ENCODE measurements at places on chromosomes 16 and 17. TPM values are rescaled to one million over a fixed set of nuclear protein-coding genes. Genes with fewer than 3 reads are reported as not detected.

Gene TBC1D26
- total RNA-seq: not detected

Gene DNAAF8
- total RNA-seq: 1.2 TPM

Gene ABAT
- 7.2 TPM for total RNA-seq

Gene ALOX12
- not detected for total RNA-seq

Gene SPIRE2
- 1.4 TPM for total RNA-seq

Gene TRPV2
- total RNA-seq: 16.0 TPM

Gene TBC1D3C
- total RNA-seq: not detected

Gene ANKRD40CL
- not detected for total RNA-seq

Gene HID1
- 3.9 TPM for total RNA-seq

Gene SCGB1C2
- total RNA-seq: not detected

Gene ATP2C2
- total RNA-seq: not detected

Gene CYTH1
- total RNA-seq: 36.0 TPM

Gene ACLY
- total RNA-seq: 24.0 TPM

Gene SHCBP1
- total RNA-seq: 1.1 TPM

Gene TMEM114
- 0.37 TPM for total RNA-seq

Gene SCPEP1
- 73.3 TPM for total RNA-seq

Gene MYO19
- total RNA-seq: 8.8 TPM

Gene CDH1
- total RNA-seq: not detected

Gene KPNB1
- total RNA-seq: 167 TPM

Gene CCDC78
- total RNA-seq: not detected

Gene CDC6
- 0.49 TPM for total RNA-seq

Gene KRTAP4-16
- not detected for total RNA-seq

Gene ADAM11
- total RNA-seq: 7.6 TPM

Gene OR1A1
- not detected for total RNA-seq

Gene KRTAP4-6
- not detected for total RNA-seq

Gene RILP
- total RNA-seq: 76.0 TPM

Gene KRTAP4-1
- total RNA-seq: not detected

Gene CACNG3
- not detected for total RNA-seq

Gene SGSM2
- 21.6 TPM for total RNA-seq

Gene GPS1
- 81.5 TPM for total RNA-seq

Gene DHODH
- 12.6 TPM for total RNA-seq

Gene GUCY2D
- 0.69 TPM for total RNA-seq

Gene TMEM88
- 28.8 TPM for total RNA-seq

Gene NPTX1
- total RNA-seq: not detected

Gene SOX9
- total RNA-seq: 8.2 TPM

Gene CNEP1R1
- total RNA-seq: 18.1 TPM

Gene STXBP4
- total RNA-seq: 5.2 TPM

Gene IL34
- 1.9 TPM for total RNA-seq

Gene TBC1D3I
- total RNA-seq: not detected

Gene SLC5A10
- total RNA-seq: 0.09 TPM

Gene FBXW10B
- 0.53 TPM for total RNA-seq

Gene TBC1D28
- total RNA-seq: not detected

Gene ACE
- total RNA-seq: 11.1 TPM

Gene ASPHD1
- 0.20 TPM for total RNA-seq

Gene KRTAP4-9
- not detected for total RNA-seq

Gene HOXB5
- total RNA-seq: not detected

Gene RBFOX1
- total RNA-seq: 64.7 TPM

Gene KRTAP9-3
- not detected for total RNA-seq

Gene ITGAD
- total RNA-seq: not detected

Gene COG1
- total RNA-seq: 60.4 TPM

Gene RAB37
- 1.5 TPM for total RNA-seq

Gene MAPT
- total RNA-seq: 29.8 TPM

Data from heart right ventricle (tissue), 16 donors.